ENCODE measurements at places on chromosomes 16 and 17. TPM values are rescaled to one million over a fixed set of nuclear protein-coding genes. Genes with fewer than 3 reads are reported as not detected.

DNA sequence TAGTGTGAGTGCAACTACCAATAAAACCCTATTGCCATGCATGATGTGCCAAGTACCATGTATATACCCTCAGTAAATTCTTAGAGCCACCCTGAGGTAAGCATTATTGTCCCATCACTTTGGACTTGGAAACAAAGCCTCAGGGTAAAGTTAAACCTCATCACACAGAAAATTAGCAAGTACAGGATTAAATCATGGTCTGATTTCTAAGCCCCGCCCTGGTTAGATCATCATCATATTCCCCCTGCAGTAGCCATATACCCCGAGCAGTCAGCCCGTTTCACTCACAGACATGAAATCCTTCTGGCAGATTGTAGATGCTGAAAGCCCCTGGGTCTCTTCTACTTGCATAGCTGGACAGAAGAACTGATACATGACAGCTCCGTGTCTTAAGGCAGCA, 4.8 kb downstream of the ZP2 start:
- no peak for DNase-seq

Gene ZNF205
- 9.0 TPM for polyA plus RNA-seq

GRCh38 chr17:39094607-39095308, 56.7 kb downstream of the PLXDC1 start:
- no peak for DNase-seq

- no peak for DNase-seq
These were observed 671 bp upstream of the EDC4 start for GRCh38 chr16:67872131-67872630.

- DNase-seq: no peak
These were observed 186.7 kb downstream of the MSI2 start for GRCh38 chr17:57442914-57443571.

Gene HEATR9
- not detected for polyA plus RNA-seq

DNA sequence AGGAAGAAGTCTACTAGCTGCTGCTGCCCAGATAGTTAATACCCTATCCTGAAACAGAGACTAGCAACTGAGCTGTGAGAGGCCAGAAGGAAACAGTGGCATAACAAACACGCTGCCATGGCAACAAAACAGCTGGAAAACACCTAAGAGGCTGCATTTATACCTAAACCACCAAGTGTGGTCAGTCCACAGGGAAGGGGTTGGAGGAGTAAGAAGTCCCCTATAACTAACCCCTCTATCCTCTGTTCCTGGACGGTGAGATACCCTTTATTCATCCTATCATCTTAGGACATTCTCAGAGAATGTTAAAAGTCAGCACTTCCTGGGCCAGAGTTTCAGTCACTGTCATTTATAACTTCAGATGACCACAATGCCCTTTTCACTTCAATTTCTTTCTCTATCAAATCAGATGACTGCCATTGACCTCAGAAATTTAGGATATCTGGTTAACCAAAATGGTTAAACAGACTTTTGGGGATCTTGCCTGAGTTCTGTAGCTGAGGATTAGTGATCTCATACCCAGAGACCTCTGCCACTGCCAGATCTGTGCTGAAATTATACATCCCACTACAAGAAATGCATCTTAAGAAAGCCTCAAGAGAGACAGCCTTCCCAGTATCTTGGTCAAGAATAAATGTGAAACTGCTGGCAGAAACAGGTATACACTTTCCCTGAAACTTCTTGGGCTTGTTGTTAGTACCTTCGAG, 36.2 kb downstream of the STH start:
- no peak for DNase-seq

Gene KRT222
- not detected for polyA plus RNA-seq

Gene CD300H
- not detected for polyA plus RNA-seq

Gene STX1B
- 1.6 TPM for polyA plus RNA-seq

GRCh38 chr16:11128211-11129141, 127.5 kb downstream of the SOCS1 start:
- peak; percentile 21 for DNase-seq

DNA sequence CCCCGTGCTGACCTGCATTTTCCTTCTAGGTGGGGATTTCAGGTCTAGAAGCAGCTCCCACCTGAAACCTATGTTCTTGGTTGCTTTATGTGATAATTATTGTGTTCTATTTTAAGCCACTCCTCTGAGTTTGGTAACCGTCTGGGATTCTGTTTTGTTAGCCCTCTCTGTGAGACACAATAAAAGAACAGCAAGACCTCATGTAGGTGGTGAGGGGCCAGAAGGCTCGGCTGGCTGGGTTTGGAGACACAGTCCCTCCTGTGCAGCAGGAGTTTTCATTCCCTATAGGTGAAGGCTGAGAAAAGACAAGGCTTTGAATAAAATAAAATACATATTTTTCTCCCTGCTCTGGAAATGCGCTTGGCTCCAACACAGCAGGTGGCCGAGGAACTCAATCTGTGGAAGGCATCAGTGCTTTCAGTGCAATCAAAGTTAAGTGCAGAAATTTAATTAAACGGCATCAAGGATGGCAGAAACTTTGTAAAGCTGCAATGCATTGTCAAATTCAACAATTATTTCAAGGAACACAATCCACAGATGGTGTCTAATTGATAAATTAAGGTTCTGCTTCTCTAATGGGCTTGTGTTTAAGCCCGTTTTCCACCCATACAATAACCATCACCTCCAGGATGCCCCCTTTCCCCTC, 107.8 kb downstream of the MSI2 start:
- no peak for DNase-seq

DNA sequence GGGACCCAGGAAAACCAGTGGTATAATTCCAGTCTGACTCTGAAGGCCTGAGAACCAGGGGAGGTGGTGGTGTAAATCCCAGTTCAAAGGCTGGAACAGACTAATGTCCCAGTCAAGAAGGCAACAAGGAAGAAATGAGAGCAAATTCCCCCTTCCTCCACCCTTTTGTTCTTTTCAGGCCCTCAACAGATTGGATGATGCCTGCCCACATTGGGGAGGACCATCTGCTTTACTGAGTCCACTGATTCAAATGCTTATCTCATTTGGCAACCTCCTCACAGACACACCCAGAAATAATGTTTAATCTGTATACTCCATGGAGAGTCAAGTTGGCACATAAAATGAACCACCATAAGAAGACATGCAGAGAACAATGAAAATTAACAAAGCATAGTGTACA, 61.9 kb upstream of the CRYM start:
- DNase-seq: no peak

DNA sequence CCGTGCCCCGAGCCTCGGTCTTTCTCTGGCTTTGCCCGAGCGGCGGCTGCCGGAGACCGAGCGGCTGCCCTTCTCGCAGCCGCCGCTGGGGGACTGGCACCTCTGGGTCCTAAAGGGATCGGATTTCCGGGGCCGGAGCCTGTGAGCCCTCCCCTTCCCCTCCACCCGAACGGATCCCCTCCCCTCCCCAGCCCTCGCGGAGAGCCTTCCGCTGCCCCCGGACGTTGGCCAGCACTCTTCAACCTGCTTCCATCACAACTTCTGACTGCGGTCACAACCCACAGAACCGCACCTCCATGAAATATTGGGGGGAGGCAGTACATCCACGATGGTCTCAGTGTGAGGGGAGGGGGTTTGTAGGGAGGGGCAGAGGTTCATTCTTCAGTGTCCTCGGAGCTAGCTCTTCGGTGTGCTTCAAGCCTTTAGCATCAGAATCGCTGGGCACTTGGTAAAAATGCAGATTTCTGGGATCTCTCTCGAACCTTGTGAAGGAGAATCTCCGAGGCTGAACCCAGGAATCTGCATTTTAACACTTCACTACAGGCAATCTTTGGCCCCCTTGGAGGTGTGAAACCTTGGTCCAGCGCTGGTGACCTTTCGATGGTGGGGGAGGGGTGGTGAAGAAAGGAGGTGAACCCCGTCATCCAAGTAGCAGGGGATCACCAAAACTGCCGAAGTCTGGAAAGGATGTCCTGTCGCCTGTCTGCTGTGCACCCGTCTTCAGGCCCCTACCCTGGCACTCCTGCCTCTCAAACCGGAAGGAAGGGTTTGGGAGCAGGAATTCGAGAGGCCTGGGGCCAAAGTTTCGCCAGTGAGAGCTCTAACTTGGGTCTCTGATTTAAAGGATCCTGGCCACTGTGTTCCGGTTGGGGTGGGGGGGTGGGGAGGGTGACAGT, 812 bp upstream of the PPP1R9B start:
- DNase-seq: no peak

DNA sequence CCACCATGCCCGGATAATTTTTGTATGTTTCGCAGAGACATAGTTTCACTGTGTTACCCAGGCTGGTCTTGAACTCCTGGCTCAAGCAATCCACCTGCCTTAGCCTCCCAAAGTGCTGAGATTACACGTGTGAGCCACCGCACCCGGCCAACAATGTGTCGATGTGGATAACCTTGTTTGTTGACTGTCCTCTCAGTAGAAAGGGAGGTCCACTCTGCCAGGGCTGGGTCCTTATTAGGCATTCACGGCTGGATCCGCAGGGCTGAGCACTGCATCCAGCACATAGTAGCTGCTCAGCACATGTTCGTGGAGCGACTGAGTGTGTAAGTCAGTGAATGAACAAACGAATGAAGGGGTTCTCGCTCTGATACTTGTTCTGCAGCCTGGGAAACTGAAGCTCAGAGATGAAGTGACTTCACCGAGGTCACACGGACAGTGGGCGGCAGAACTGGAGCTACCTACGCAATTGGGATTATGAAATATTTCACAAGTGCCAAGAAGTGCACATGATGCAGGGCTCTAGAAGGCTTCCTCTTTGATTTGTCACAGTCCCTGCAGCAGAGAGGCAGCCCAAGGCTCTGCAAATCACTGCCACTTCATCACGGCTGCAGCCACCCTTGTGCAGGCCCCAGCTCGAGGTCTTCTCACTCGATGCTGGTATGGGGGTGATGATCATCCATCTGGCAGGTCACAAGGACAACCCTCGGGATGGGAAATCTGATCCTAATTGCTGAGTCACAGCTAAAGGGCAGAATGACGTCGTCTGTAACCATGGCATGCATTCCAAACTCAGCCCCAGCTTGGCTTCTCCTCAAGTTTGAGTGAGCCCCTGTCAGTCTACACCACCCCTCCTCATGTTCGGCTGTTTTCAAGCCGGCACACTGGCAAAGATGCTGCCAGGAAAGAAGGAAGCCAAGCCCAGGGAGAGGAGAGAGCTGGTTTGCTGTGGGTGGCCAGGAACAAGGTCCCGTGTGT, 28.0 kb upstream of the SNN start:
- peak; percentile 99 for DNase-seq

DNA sequence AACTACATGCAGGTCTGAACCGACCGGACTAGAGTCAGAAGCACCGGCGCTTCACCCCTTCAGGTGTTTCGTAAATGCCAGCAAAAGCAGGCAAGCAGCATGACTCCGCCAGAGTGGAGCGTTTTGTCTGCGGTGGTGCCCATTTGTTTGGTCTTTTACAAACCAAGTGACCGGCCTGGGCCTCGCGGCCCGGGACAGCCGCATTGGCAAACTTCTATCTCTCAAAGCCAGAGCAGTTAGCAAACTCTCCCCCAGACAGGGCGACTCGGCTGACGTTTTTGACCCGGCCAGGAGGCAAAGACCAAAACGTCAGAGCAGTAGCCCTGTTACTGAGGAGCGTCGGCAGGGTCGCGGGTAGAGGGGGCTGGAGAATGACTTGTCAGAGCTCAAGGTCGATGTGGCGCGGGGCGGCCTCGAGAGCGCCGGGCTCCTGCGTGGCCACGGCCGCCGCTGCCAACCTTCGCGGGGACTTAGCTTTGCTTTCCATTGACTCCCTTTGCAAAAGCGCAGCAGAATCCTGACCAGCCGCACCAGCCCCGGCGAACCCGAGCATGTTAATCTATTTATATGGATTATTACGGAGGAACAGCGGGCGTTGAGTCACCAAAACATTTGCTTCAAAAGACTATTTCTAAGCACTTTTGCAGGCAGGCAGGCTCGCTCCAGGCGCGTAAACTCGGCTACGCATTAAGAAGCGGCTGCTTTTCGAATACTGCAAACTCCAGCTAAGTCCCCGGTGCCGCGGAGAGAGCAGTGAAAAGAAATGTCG, 763 bp upstream of the SOX9 start:
- DNase-seq: no peak

DNA sequence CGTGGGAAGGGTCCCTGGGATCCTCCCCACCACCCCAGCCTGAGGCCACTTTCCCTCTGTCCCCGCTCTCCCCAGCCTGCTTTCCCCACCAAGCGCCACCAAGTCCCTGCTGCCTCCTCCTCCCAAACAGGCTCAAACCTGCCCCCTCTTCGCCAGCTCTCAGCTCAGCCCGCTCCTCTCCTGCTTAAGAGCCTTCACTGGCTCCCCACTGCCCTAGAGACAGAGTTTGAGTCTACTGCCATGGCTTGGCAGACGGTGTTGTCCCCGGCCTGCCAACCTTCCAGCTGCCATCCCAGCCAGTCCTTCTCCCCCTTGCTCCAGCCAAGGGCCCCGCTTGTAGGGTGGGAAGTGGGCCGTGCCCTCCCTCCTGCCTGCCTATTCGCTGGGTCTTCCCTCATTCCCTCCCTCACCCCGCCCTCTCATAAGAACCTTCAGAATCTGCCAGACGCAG, 11.1 kb downstream of the IL4R start:
- DNase-seq: no peak

- no peak for DNase-seq
These were observed 24.4 kb upstream of the CRYM start for GRCh38 chr16:21302454-21302853.

Gene NTN1
- polyA plus RNA-seq: 0.06 TPM

Gene COA3
- 91.9 TPM for polyA plus RNA-seq

Gene CPHXL2
- polyA plus RNA-seq: not detected

- no peak for DNase-seq
These were observed 25.3 kb downstream of the BFAR start for GRCh38 chr16:14658063-14658462.

DNA sequence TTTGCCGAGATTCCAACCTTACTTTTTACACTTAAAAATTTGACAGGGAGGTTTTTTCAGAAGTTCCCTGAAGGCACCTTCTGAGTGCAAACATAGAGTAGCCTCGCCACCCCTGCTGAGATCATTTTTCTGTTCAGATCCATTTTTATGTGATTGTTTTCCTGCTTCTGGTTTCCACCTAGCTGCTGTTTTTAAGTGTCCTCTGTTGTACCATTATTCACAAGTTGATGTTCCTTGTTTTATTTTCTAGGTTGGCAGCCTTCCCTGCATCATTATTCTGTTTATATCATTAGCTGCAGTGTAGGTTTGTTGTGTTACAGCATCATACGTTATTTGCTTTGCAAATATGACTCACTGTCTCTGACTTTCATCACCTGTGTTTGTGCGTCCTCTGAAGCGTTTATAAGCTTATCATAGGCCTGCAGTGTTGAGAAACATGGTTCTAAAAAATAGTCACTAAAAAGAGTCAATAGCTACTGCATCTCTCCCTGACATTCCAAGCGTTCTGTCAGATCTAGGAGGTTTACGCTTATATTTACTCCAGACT, 116.9 kb upstream of the CLEC3A start:
- DNase-seq: no peak

Gene CACNB1
- polyA plus RNA-seq: 8.5 TPM

DNA sequence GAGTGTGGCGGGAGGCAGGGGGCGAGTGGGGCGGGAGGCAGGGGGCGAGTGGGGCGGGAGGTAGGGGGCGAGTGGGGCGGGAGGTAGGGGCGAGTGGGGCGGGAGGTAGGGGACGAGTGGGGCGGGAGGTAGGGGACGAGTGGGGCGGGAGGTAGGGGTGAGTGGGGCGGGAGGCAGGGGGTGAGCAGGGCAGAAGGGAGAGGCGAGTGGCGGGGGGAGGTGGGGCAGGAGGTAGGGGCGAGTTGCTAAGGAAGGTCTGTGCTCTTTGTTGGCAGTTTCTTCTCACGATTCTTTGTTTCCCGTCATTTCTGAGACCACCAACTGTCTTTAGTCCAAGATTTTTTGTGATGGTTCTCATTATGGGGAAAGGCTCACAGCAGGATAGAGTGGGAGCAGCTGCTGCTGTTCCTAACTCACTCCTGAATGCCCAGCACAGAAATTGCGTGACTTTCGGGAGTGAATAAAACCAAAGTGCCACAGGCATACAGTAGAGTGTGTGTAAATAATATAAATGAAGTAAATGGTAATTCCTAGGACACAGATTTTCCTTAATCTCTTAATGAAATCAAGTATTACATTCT, 44.7 kb downstream of the COG7 start:
- DNase-seq: no peak

Measured in BJ (cell line).